ENCODE measurements at places on chromosomes 13 and 19.

GRCh38 chr19:13215572-13216380, 65.6 kb downstream of the IER2 start:
- H3K27me3 ChIP-seq: no peaks in the 10 kb centered on the region
- no peaks in the 10 kb centered on the region for H3K36me3 ChIP-seq
- no peaks in the 10 kb centered on the region for H3K4me1 ChIP-seq
- H3K27ac ChIP-seq: peak overlapping the region; percentile 61
- DNase-seq: no peak
- H3K4me3 ChIP-seq: peak overlapping the region; percentile 27

- no peak overlapping the region for H3K27ac ChIP-seq
- H3K27me3 ChIP-seq: peaks cover 48% of the 10 kb centered on the region
- H3K36me3 ChIP-seq: no peaks in the 10 kb centered on the region
- DNase-seq: no peak
- peaks cover 3% of the 10 kb centered on the region for H3K4me1 ChIP-seq
- H3K4me3 ChIP-seq: no peak overlapping the region
These were observed 7.0 kb downstream of the PDX1 start for GRCh38 chr13:27926644-27927434.

GRCh38 chr13:43401361-43401760, 378.0 kb downstream of the DNAJC15 start:
- H3K4me3 ChIP-seq: no peak overlapping the region
- no peaks in the 10 kb centered on the region for H3K27me3 ChIP-seq
- no peak for DNase-seq
- H3K36me3 ChIP-seq: no peaks in the 10 kb centered on the region

DNA sequence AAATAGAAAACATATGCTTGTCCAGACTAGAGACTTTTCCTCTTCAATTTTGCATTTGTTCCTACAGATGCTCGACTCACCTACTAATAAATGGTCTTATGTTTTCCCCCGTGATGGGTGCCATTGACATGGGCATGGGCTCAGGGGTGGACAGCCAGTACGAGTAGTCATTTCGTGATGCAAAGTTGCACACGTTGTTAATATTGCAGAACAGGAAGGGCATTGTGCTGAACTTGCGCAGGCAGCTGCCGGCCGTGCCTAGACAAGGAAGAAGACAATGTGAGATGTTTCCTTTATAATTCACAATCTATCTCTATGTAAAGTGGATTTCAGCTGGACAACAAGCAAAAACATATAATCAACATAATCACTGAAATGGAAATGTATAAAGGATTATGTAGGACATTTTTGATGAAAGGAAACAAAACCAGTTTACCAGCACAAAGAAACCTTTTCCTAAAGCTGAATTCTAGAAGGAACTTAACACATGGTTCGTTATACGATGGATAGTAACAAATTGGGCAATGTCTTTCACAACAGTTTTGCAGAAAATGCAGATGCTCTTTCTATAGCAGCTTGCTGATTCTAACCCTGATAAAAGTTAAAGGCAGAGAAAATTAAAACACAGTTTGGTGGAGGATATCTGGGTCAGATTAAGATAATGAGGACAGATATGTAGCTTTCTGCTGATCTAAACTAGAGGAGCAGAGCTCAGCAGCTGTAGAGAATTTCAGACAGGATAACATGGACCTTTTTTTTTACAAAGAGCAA, 145.7 kb downstream of the COL4A1 start:
- H3K27ac ChIP-seq: no peak overlapping the region
- H3K36me3 ChIP-seq: no peaks in the 10 kb centered on the region
- no peak overlapping the region for H3K4me3 ChIP-seq
- no peaks in the 10 kb centered on the region for H3K4me1 ChIP-seq
- DNase-seq: no peak

DNA sequence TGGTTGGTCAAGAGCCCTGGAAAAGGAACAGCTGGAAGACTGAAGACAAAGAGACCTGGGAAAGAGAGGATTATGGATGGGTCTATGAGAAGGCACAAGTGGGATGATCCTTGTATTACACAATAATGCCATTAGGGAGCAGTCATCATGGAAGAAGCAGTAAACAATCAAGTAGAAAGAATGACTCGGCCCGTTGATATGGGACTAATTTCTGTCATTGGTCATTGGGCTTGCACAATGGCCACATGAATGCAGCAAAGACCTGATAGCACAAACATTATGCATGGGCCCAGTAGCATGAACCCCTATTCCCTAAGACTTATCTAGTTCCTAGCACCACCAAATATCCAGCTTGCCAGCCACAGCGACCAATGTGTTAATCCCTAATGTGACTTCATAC, 390.3 kb upstream of the ZNF507 start:
- no peaks in the 10 kb centered on the region for H3K4me1 ChIP-seq
- no peak overlapping the region for H3K4me3 ChIP-seq
- H3K27me3 ChIP-seq: no peaks in the 10 kb centered on the region
- H3K27ac ChIP-seq: no peak overlapping the region
- DNase-seq: no peak
- H3K36me3 ChIP-seq: no peaks in the 10 kb centered on the region

DNA sequence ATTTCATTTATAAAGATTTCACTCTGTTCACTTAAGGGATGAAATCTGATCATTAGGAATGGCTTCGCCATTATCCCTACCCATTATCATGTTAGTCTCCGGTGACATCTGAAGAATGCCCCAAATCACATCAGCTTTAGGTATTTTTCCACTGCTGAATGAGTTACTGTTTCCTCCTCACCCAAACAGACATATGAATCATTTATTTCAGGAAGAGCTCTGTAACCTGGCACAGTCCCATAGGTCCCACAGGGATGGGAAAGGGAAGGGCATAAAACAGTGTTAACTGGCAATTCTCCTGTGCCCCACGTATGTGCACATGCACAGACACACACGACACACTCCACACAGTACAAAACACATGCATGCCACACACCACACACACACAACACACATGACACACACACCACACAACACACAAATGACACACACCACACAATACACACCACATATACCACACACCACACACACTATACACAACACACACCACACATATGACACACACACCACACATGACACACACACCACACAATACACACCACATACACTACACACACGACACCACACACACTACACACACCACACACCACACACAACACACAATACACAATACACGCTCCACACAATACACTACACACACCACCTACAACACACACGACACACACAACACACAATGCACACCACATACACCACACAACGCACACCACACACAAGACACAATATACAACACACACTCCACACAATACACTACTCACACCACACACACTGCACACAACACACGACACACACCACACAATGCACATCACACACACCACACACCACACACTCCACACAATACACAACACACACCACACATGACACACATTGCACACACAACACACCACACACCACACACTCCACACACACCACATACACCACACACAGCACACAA, 15.4 kb downstream of the TMEM255B start:
- H3K36me3 ChIP-seq: no peaks in the 10 kb centered on the region
- no peak for DNase-seq

DNA sequence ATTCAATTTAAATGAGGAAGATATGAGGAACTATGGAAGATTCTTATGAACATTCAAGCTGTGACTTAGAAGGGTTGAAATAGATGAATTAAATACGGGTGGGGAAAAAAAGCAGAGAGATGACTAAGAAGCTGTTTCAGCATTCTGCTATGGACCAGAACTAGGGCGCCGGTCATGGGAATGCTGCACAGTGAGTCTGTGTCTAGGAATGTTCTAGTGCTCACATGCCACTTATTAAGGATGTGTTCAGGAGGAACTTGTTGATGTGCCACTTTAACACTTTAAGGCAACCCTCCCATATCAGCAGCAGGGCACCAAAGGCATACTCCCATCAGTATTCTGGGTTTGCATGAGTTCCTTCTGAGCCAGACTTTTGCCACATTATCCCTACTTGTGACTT, 152.1 kb downstream of the POSTN start:
- no peaks in the 10 kb centered on the region for H3K27me3 ChIP-seq
- no peaks in the 10 kb centered on the region for H3K4me1 ChIP-seq
- H3K27ac ChIP-seq: no peak overlapping the region
- H3K36me3 ChIP-seq: no peaks in the 10 kb centered on the region
- DNase-seq: no peak
- no peak overlapping the region for H3K4me3 ChIP-seq

DNA sequence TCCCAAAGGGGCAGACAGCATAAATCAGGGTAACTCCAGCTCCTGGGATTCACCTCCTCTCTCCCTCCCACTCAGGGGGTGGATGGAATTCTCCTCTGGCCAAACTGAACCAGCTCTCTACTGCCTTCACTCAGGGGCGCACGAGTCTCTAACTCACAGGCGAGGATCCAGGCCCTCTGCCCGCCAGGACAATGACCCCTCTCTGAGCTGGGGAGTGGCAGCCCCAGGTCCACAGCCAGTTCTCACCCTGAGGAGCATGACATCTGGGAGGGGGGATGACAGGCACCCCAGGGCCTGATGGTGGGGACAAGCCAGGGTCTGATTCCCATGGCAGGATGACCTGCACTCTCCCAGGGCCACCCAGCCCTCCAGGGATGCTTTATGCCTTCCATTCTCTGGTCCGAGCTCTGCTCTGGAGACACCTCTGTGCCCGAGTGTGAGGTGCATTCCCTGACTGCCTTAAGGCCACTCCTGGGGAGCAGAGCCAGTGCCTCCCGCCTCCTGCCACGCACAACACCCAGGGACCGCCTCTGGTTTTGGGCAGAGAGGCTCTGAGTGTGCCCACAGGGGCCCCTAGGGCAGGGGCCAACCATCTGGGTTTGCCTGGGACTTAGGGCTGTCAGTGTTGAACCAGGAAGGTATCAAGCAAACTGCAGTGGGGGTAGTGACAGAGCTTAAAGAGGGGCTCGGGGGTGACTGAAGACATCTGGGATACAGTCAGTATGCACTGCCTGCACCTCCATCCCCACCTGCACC, 66.2 kb downstream of the GNG7 start:
- DNase-seq: no peak
- H3K4me1 ChIP-seq: peaks cover 13% of the 10 kb centered on the region
- no peaks in the 10 kb centered on the region for H3K36me3 ChIP-seq

DNA sequence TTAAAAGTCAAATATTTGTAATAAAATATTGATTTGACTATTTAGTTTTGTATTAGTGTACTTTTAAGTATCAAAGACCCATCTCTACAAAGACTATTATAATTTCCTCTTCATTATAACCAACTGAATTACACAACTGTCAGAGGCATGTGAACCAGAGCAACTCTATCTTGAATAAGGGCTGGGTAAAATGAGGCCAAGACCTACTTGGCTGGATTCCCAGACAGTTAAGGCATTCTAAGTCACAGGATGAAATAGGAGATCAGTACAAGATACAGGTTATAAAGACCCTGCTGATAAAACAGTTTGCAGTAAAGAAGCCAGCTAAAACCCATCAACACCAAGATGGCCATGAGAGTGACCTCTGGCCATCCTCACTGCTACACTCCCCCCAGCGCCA, 36.2 kb upstream of the ATP12A start:
- no peak for DNase-seq
- no peaks in the 10 kb centered on the region for H3K27me3 ChIP-seq
- no peak overlapping the region for H3K27ac ChIP-seq
- no peaks in the 10 kb centered on the region for H3K4me1 ChIP-seq
- H3K4me3 ChIP-seq: no peak overlapping the region
- H3K36me3 ChIP-seq: no peaks in the 10 kb centered on the region

DNA sequence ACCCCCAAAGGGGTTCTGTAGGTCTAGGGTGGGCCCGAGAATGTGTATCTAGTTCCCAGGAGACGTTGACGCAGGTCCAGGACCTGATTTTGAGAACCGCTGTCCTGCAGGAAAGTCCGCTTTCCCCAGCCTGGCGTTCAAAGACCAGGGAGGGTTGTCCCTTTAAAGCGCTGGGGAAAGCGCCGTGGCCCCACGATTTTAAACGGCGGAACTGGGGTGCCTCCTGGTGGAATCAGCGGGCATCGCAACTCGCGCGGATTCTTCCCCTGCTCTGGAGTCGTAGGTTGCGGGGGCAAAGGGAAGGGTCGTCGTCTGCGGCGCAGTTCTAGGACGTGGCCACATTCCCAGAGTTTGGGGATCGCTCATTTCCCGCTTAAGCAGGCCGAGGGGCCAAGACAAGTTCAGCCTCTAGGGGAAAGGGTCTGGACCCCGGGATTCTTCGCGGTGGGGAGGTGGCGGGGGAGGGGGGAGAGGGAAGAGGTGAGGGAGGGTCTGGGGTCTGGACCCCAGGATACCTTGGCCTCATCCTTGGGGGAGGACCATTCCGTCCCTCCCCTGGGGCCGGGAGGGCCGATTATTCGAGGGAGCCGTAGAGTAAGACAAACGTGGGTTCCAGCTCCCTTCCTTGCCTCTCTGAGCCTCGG, 7.7 kb downstream of the PNMA8B start:
- no peak overlapping the region for H3K27ac ChIP-seq
- DNase-seq: peak; percentile 67
- H3K36me3 ChIP-seq: no peaks in the 10 kb centered on the region
- no peak overlapping the region for H3K4me3 ChIP-seq

GRCh38 chr19:1471010-1471514, 8.0 kb downstream of the C19orf25 start:
- peaks cover 22% of the 10 kb centered on the region for H3K27me3 ChIP-seq
- H3K36me3 ChIP-seq: no peaks in the 10 kb centered on the region
- no peak for DNase-seq

GRCh38 chr13:54226876-54227275, 1198.3 kb downstream of the OLFM4 start:
- no peaks in the 10 kb centered on the region for H3K27me3 ChIP-seq
- H3K4me3 ChIP-seq: no peak overlapping the region
- no peak overlapping the region for H3K27ac ChIP-seq
- DNase-seq: no peak
- H3K36me3 ChIP-seq: no peaks in the 10 kb centered on the region

DNA sequence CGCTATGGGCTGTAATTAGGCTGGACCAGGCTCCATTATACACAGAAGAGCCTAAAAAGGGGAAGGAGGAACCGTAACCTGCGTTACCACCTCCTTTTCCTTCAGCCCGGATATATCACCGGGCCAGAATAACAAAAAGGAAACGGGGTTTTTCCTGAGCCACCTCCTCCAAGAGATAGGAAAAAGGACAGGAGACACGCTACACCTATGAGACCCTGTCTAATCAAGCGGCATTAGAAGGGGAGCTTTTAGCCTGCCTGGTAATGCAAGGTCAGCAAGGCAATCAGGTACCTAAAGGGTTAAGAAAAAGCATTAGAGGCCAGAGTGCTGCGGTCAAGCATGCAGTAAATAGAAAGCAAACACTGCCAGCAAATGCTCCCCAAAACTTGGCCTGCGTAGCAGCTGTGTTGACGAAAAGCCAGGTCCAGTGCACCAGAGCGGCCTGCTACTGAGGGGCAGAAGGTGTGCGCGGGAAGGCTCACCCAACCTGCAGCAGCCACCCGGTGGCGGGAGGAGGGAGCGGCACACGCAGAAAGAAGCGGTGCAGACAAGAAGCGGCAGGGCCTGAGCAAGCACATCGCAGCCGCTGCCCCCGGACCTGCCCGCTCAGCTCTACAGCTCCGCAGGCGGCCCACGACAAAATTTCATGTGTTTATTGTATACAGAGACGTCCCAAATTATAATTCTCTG, 1466.1 kb downstream of the UQCRFS1 start:
- H3K36me3 ChIP-seq: no peaks in the 10 kb centered on the region
- no peaks in the 10 kb centered on the region for H3K4me1 ChIP-seq
- no peak overlapping the region for H3K27ac ChIP-seq

All from CD8-positive, alpha-beta memory T cell (primary cell).